Stimulated activated CD4-positive, alpha-beta T cell treated with anti-CD3 and anti-CD28 coated beads, TNF-alpha, amount 100 ng/mL, for 4 hours (primary cell): ENCODE measurements at places on chromosomes 12 and 14.
A peak's percentile ranks its signal among the peaks of the same experiment; 100 is the strongest.

- no peak for DNase-seq
These were observed 260.9 kb downstream of the VRK1 start for GRCh38 chr14:97058074-97058467.

DNA sequence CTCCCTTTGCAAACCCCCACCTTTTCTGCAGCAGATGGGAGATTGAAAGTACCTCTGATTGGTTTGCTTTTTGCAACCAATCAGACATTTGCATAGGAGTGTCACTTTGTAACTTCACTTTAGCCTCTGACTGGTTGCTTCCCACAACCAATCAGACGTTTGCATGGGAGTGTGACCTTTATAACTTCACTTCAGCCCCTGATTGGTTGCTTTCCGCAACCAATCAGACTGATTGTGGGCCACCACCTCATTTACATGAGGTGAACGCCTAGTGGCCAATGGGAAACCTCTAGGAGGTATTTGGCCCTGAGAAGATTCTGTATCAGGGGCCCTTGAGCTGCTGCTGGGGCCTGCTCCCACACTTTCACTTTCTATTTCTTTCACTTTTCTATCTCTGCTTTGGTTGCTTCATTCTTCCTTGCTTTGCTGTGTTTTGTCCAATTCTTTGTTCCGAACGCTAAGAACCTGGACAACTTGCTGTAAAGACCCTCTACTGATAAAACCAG is 106.0 kb upstream of the PRICKLE1 start:
- no peak for DNase-seq

GRCh38 chr14:77505031-77505430 is 6.4 kb upstream of the ISM2 start:
- no peak for DNase-seq

DNA sequence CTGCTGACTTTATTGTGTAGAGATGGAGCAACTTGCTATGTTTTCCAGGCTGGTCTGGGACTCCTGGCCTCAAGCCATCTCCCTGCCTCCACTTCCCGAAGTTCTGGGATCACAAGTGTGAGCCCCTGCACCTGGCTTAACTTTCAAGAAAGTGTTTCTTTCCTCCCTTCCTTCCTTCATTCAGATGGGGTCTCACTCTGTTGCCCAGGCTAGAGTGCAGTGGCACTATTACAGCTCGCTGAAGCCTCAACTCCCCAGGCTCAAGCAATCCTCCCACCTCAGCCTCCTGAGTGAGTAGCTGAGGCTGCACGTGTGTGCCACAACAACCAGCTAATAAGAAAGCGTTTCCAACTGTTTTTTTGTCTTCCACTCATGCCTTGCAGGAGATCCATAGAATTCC is 185.6 kb upstream of the AMIGO2 start:
- no peak for DNase-seq

GRCh38 chr14:36091096-36091495 is 85.4 kb downstream of the PTCSC3 start:
- no peak for DNase-seq

GRCh38 chr12:3456809-3457208 is 34.2 kb upstream of the PRMT8 start:
- DNase-seq = no peak

- no peak for DNase-seq
These were observed 45.8 kb downstream of the CCER1 start for GRCh38 chr12:90909069-90909770.

DNA sequence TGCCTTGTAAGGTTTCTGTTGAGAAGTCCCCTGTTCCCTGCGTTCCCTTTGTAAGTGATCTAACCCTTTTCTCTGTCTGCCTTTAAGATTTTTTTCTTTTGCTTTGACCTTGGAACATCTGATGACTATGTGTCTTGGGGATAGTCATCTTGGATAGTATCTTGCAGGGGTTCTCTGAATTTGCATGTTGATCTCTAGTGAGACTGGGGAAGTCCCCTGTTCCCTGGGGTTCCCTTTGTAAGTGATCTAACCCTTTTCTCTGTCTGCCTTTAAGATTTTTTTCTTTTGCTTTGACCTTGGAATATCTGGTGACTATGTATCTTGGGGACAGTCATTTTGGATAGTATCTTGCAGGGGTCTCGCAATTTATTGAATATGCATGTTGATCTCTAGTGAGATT is 38.2 kb upstream of the TMX1 start:
- no peak for DNase-seq

- no peak for DNase-seq
These were observed 26.9 kb downstream of the BATF start for GRCh38 chr14:75549169-75549568.

GRCh38 chr12:32273712-32274111 is 125.6 kb upstream of the FGD4 start:
- peak; percentile 3 for DNase-seq

- no peak for DNase-seq
These were observed 4.6 kb upstream of the LDHB start for GRCh38 chr12:21662122-21662792.

DNA sequence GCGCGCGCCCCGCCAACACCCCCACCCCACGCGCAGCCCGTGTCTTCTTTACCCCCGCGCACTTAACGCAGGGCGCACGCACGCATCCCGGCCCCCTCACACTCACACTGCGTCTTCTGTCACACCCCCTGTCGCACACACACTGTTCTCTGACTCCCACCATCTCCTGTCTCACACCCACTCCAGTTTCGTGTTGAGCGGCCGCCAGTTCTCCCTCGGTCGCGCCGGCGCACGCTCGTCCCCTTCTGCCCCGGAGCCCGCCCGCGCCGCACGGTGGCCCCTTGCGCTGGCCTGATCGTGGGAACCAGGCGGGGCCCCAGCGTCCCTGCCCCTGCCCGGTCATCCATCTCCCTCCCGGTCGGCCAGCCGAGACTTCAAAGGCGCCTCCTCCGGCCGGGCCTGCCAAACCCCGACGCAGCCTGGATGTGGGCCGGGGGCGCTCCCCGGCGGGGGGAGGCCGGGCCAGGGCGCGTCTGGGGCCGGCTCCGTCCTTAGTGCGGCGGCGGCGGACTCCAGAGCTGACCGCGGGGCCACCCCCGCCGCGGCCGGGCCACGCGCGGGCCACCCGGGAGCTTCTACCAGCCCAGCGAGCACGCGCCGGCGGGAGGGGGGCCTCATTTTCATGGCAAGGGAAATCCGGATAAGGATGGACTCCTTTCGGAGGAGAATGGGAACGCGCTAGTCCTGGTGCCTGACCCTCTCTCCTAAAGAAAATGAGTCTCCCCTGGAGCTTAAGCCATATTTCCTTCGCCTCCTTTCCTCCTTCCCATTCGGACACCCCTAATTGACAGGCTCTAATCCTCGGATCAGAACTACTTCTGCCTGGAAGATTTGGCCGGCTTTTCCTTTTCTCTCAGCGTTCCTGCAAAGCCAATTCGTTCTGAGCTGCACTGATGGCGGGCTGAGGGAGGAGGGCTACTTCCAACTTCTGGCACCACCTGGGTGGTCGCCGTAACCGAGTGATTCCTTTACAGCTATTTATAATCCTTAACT is 82.0 kb upstream of the HMGA2 start:
- peak; percentile 4 for DNase-seq

DNA sequence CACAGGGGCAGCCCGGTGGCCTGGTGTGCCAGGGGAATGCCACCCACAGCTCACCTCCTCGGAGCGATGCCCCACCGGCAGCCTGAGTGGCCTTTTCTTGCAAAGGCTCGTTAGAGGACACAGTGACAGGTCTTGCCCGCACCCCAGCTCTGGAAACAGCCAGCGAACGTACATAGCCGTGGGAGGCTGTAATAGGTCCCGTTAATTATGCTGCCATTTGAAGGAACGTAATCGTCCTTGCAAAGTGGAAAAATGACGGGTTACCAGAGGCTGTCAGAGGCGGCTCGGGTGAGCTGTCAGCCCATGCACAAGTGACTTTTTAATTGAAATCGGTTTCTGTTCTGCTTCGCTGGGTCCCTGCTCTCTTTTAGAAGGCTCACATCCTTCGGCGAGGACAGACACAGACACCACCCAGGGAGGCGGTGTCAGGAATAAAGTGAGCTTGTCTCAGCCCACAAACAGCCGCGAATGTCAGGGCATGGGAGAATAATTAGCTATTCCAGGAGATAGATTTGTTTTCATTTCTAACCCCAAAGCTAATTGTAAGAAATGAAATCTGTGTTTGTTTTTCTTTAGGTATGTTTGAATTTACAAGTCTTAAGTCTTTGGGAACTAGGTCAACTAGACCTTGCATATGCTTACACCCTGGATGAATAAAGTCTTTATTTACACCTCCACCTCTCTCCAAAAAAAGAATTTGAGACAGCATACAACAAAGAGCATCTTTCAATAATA is 77.2 kb upstream of the RFLNA start:
- DNase-seq = no peak

DNA sequence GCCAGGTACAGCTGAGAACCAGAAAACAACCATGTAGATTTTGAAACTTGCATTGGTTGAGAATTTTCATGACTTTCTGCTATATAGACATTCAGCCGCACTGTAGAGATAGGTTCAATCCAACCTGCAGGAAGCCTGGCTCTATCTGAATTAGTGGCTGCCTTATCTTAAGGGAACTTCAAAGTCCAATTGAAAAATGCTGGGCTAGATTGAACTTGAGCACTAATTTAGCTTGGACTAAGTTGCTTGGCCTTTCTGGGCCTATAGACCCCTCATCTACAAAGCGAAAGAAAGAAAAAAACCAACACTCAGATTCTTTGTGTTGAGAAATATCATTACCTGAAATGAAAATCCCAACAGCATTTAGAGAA is 332.4 kb downstream of the NUAK1 start:
- DNase-seq = no peak

GRCh38 chr14:98169170-98169587 is 1102.8 kb downstream of the BCL11B start:
- no peak for DNase-seq

DNA sequence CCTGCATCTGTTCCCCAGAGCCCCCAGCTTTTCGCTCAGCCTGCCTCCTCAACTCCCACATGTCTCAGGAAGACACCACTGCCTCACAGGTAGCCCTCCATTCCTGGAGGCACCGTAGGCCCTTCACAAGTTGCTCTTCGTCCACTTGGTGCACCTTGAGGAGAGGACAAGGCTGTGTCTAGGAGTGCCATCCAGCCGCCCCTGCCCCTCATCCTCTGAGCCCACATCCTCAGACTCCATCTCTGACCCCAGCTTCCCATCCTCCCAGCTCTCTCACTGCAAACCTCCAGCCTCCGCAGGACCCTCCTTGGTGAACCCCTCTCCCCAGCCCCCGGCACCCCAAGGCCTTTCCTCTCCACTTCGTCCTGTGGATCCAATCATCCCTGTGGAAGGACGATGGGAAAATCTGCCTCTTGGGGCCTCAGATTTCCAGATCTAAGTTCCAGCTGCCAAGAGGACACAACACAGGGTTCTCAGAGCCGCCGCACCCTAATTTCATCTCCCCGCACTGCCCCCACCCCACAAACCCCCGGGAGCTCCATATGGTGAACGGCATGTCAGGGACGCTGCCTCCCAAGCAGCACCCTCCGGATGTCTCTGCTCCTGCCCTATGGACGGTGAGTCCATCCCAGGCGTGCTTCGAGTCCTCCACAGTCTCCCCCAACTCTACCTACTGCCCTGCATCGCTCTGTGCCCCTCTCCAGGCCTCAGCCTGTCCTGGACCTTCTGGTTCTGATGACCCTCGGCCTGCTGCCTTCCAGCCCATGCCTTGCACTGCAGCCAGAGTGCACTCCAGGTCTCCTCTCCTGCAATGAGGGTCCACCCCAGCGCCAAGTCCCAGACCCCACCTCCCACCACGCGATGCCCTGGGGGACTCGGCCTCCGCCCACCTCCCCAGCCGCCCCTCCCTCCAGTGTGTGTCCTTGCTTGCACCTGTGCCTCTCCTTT is 314.1 kb upstream of the DIO3 start:
- no peak for DNase-seq

- no peak for DNase-seq
These were observed 96.4 kb downstream of the EFCAB11 start for GRCh38 chr14:89858089-89858488.

DNA sequence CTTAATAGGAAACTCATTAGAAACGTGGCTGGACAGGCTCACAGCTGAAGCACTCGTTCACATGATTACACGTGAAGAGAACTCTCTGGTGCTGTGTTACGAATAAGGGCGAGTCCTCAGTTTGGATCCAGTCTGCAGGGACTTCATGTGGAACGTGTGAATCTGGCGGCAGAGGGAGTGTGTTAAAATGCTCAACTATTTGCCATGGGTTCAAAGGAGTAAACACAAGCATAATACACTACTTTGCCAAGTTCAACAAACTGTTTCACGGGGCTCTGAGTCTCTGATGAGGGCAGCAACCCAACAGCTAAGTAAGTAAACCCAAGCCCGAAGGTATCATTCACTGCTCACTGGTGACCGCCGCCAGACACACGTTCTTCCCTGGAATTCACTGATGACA is 42.4 kb downstream of the NUAK1 start:
- no peak for DNase-seq

- DNase-seq = no peak
These were observed 30.4 kb upstream of the SCAF11 start for GRCh38 chr12:46020768-46021167.

DNA sequence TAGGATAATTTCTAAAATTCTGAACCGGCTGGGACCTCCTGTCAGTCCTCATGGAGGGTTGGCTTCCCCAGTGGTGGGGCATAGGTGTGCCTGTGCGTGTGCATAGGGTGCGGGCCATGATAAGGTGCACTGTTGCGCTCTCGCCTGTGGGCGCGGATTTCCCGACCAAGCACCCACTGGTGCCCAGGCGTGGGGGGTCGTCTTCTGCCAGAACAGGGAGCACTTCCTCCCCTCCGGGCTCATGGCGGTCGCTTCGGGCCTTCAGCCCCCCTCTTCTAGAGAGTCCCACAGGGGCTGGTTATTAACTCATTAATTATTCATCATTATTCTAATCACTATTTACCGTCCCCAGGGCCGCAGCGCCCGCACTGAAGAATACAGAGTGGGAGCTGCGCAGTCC is 2.8 kb downstream of the C1QL4 start:
- DNase-seq = no peak

- no peak for DNase-seq
These were observed 46.7 kb downstream of the BHLHE41 start for GRCh38 chr12:26077915-26078702.

- no peak for DNase-seq
These were observed 1555.2 kb upstream of the FLRT2 start for GRCh38 chr14:83974647-83975163.

- DNase-seq = no peak
These were observed 18.6 kb downstream of the LGMN start for GRCh38 chr14:92729634-92730358.

GRCh38 chr12:32970465-32971110 is 74.0 kb upstream of the PKP2 start:
- DNase-seq = no peak

DNA sequence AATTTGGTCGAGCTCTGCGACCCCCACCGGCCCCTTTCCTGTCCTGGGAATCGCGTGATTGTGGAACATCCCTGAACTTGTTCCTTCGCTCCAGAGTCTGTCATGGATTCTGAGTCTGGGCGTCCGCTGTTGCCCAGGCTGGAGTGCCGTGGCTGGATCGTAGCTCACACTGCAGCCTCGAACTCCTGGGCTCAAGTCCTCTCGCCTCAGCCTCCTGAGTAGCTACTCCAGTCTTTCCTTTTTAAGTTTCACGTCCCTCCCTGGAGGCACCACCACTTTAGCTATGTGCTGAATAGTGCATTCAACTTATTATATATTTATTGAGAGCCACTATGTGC is 698 bp downstream of the ACOT6 start:
- DNase-seq = no peak
